ENCODE measurements at places on chromosomes 4 and X. TPM values are rescaled to one million over a fixed set of nuclear protein-coding genes. Genes with fewer than 3 reads are reported as not detected.

GRCh38 chr4:42513748-42514492, 116.6 kb downstream of the SHISA3 start:
- no peak for DNase-seq
- H3K27ac ChIP-seq, result no peak overlapping the region
- H3K4me1 ChIP-seq, result no peaks in the 10 kb centered on the region
- no peaks in the 10 kb centered on the region for H3K27me3 ChIP-seq
- no peaks in the 10 kb centered on the region for H3K36me3 ChIP-seq

DNA sequence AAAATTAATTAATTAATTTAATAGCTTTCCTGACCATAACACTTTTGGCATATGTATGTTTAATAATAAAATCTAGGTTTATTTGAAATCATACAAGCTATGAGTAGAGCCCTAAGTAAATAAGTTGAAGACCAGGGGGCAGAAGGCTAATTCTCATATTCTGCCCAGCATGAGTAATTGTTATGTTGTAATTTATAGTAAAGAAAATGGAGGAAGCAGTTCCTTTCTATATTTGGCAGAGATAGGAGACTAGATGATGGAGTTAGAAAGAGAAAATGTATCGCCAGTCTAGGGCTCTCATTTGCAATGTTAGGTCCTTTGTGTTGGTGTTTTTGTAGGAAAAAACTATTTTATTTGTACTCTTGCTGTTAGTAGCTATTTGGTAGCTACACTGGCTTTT, 89.1 kb downstream of the FNIP2 start:
- H3K4me1 ChIP-seq, result no peaks in the 10 kb centered on the region
- no peaks in the 10 kb centered on the region for H3K27me3 ChIP-seq
- DNase-seq, result no peak
- H3K36me3 ChIP-seq, result no peaks in the 10 kb centered on the region
- H3K4me3 ChIP-seq, result no peak overlapping the region

- H3K4me3 ChIP-seq, result no peak overlapping the region
- H3K36me3 ChIP-seq, result no peaks in the 10 kb centered on the region
- H3K27ac ChIP-seq, result no peak overlapping the region
- H3K4me1 ChIP-seq, result no peaks in the 10 kb centered on the region
- DNase-seq, result no peak
Measured at GRCh38 chr4:38560768-38561558, 103.0 kb upstream of the KLF3 start.

Gene SSX2
- total RNA-seq, result not detected

- DNase-seq, result no peak
- no peak overlapping the region for H3K4me3 ChIP-seq
- peaks cover 3% of the 10 kb centered on the region for H3K27me3 ChIP-seq
- no peaks in the 10 kb centered on the region for H3K36me3 ChIP-seq
Measured at GRCh38 chrX:130497531-130497930, 95.7 kb downstream of the RBMX2 start.

Gene BANK1
- total RNA-seq, result 2.4 TPM

DNA sequence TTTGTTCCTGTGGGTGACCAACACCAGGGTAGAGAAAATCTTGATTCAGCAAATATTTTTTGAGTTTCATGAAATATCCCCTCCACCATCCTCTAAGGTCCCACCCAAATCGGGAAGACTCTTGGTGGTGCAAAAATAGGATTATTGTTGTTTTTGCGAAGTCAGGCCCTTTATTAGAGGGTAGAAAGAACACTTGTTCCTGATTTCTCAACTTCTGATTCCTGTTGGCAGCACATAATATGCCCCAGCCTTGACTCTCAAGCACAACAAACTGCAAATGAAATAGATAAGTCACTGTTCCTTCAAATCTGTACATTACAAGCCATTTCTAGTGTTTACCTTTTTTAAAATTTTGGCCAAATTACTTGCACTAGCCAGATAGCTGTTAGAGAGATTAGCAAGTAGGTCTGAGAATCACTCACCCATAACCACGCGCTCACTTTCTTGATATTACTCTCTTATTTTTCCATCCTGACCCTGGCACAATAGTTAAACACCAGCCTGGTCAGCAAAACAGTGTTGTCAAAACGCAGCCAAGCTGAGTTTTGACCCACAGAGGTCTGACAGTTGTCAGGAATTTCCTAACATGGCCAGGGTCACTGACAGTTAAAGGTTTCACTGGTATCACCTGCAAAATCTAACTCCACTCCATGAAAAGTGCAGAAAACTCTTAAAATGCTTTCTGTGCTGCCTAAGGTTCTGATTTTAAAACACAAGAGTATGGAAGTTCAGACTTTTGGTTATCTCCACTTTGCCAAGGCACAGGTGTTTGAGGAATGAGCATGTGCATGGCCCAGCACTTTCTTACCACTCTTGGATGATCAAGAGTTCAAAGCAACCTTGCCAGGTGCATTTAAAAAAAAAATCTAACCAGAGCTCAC, 69.8 kb downstream of the RBM47 start:
- DNase-seq, result no peak
- H3K4me3 ChIP-seq, result no peak overlapping the region
- no peak overlapping the region for H3K27ac ChIP-seq
- no peaks in the 10 kb centered on the region for H3K27me3 ChIP-seq

DNA sequence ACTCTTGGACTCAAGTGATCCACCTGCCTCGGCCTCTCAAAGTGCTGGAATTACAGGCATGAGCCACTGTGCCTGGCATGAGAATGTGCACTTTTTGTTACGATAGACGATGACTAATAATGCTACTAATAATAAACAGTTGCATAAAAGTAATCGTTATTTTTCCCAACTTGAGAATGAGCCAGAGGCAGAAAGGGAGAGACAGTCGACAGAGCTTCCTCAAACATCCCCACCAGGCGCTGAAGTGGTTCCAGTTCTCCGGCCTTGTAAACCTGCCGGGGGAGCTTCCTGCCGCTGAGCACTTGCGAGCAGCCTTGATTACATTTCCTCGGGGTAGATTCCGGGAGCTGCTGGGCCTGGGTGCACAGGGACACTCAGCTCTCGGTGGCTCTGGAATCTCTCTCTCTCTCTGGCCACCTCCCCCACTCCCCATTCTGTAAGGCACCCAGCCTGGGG, 8.9 kb upstream of the HTRA3 start:
- H3K4me1 ChIP-seq, result no peaks in the 10 kb centered on the region
- H3K27ac ChIP-seq, result no peak overlapping the region
- no peak overlapping the region for H3K4me3 ChIP-seq
- DNase-seq, result no peak
- no peaks in the 10 kb centered on the region for H3K36me3 ChIP-seq

DNA sequence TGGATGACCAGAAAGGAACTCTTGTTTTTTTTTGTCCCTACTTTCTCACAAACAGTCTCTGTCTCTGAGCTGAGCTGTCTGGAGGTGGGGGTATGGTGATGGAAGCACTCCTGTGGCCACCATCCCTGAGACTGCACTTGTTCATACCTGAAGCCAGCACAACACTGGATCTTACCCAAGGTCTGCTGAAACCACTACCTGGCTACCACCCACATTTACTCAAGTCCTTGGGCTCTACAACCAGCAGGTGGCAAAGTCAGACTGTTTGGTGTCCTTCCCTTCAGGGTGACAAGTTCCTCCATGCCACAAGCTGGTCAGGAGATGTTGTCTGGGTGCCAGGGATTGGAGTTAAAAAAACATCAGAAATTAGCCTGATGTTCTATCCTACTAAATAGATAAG, 89.7 kb downstream of the NEXMIF start:
- peaks cover 2% of the 10 kb centered on the region for H3K27me3 ChIP-seq
- no peak overlapping the region for H3K27ac ChIP-seq
- no peaks in the 10 kb centered on the region for H3K4me1 ChIP-seq
- no peak for DNase-seq

- H3K27ac ChIP-seq, result no peak overlapping the region
- H3K27me3 ChIP-seq, result no peaks in the 10 kb centered on the region
- DNase-seq, result no peak
- no peak overlapping the region for H3K4me3 ChIP-seq
Measured at GRCh38 chrX:71393919-71394318, 27.8 kb downstream of the TAF1 start.

Gene CPZ
- total RNA-seq, result not detected

- DNase-seq, result no peak
- H3K4me1 ChIP-seq, result no peaks in the 10 kb centered on the region
- no peaks in the 10 kb centered on the region for H3K36me3 ChIP-seq
- no peak overlapping the region for H3K4me3 ChIP-seq
- H3K27ac ChIP-seq, result no peak overlapping the region
Measured at GRCh38 chr4:145863191-145863590, 75.4 kb downstream of the ZNF827 start.

DNA sequence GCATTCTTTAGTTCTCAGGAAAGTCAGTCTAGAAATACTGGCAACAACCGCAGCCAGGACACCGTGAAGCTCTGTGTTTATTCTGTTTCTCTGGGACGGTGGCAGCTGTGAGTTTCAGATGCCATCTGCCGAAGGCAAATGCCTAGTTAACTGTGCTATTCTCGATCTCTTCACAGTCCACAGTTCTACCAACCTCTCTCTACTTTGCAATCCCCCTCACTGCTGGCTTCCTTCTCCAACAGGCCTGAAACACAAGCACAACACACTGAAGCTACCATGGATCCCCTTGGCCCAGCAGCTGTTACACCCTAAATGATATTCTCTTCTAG, 118.8 kb downstream of the ZNF827 start:
- no peak overlapping the region for H3K27ac ChIP-seq
- no peaks in the 10 kb centered on the region for H3K27me3 ChIP-seq
- H3K4me3 ChIP-seq, result no peak overlapping the region
- H3K4me1 ChIP-seq, result peaks cover 19% of the 10 kb centered on the region

Gene SRPX
- 18.2 TPM for total RNA-seq

DNA sequence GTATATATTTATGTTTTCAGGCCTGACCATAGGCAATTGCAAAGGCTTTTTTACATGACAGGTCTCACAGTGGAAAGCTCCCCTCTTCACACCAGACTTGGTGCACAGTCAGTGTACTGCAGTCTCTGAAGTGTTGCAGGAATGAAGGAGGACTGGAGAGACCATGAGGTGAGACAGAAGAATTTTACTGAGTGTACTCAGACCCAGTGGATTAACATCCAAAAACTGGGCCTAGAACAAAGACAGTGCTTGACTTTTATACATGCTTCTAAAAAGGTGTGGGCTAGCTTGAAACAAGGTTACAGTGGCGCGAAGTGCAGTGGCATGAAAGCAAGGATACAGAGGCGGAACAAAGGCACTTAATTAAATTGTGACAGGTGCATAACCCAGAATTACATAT, 822.9 kb downstream of the RAPGEF2 start:
- H3K4me3 ChIP-seq, result no peak overlapping the region
- H3K27ac ChIP-seq, result no peak overlapping the region
- peak; percentile 26 for DNase-seq
- no peaks in the 10 kb centered on the region for H3K36me3 ChIP-seq
- no peaks in the 10 kb centered on the region for H3K27me3 ChIP-seq

DNA sequence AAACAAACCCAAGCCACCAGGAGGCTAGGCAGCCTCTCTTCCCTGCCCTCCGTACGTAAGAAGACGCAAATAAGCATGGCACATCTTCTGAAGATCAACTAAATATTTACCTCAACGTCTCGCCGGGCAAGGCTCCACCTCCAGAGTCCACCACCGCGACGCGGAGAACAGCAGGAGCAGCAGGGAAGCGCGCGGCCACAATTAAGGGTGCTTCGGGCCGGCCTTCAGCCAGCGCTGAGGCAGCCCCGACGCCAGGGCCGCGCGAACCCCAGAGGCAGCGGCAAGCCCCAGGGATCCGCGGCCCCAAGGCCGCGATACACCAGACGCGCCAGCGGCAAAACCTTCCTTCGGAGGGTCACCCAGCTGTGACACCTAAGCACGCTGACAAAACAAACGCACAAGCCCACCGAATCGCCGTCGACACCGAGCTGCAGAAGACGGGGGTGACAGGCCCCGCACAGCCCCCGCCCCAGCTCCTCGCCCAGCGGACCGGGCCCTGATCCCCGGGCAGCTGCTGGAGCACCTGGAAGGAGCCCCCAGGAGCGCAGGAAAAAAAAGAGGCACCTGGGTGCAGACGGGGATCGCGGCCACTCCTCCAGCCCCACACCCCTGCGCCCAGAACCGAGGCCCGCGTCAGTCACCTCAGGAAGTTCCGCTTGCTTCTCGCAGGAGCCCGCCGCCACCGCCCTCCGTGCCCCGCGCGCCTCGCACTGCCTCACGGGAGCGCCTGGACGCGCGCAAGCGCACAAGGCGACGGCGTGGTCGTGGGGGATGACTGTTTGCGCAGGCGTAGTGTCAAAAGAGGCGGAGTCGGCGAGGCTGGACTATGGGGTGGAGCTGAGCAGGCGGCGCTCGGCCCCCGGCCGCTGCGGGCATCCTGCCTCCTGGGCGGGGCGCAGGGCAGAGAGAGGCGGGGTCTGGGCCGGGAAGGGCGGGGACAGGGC, at the start of the genes HAUS3 and POLN:
HAUS3 (minus strand) TSS at position 712 of the 944 bp plus-strand sequence. CDS start 1,175 bp downstream, outside the sequence.
POLN (minus strand) TSS at position 712 of the 944 bp plus-strand sequence. CDS start 12,890 bp downstream, outside the sequence.
- H3K4me3 ChIP-seq, result peak within 1 kb of the TSS; percentile 97
- H3K36me3 ChIP-seq, result peaks cover 22% of the 10 kb centered on the region
- H3K27ac ChIP-seq, result peak within 1 kb of the TSS; percentile 72
- no peaks in the 10 kb centered on the region for H3K27me3 ChIP-seq
- H3K4me1 ChIP-seq, result peaks cover 7% of the 10 kb centered on the region

DNA sequence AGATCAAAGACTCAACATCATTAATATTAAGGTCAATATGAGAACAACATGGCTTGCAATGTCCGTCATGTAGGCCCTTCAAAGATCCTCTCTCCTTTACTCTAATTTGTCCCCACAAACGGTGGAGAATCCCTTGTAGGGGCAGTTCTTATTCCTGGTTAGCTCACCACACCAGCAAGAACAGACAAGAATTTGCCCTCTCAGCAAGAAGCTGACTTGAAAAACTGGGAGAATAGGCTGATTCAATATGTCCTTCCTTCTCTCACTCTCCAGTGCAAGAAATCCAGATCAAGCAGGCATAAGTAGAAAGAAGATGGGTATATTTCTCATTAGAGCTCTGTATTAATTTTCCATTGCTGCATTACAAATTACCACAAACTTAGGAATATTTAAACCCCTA, 704.2 kb upstream of the SLIT2 start:
- no peak overlapping the region for H3K4me3 ChIP-seq
- no peaks in the 10 kb centered on the region for H3K36me3 ChIP-seq
- H3K4me1 ChIP-seq, result no peaks in the 10 kb centered on the region
- H3K27ac ChIP-seq, result no peak overlapping the region
- DNase-seq, result no peak

DNA sequence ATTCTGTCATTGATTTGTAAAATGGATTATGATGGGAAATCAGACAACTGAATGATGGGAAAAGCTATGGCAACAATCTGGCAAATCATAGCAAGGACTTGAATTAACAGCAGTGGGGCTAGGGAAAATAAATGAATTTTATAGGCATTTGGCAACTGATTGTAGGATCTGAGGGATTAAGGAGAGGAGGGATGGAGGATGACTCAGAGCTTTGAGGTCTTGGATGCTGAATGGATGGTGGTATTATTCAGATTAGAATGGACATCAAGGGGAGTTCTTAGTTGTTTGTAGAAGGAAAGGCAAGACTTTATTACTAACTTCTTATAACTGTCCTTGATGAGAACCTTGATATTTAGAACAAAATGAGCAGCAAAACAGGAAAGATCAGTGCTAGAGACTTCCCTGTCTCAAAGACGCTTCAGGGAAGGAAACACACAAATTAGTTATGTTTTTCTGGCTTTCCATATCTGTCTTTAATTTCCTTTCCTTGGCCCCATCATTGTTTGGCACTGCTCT, 51.4 kb upstream of the HHIP start:
- no peak overlapping the region for H3K27ac ChIP-seq
- no peak for DNase-seq
- no peaks in the 10 kb centered on the region for H3K36me3 ChIP-seq
- H3K4me3 ChIP-seq, result no peak overlapping the region
- no peaks in the 10 kb centered on the region for H3K4me1 ChIP-seq

Gene CLIC2
- 0.89 TPM for total RNA-seq

All from HCT116 (cell line).